Activated naive CD8-positive, alpha-beta T cell treated with anti-CD3 and anti-CD28 coated beads, Interleukin-2, amount 10 ng/mL, durations not matched to agents 7 days and 5 days (primary cell): ENCODE measurements at places on chromosomes 5 and 9. TPM values are rescaled to one million over a fixed set of nuclear protein-coding genes. Genes with fewer than 3 reads are reported as not detected.

DNA sequence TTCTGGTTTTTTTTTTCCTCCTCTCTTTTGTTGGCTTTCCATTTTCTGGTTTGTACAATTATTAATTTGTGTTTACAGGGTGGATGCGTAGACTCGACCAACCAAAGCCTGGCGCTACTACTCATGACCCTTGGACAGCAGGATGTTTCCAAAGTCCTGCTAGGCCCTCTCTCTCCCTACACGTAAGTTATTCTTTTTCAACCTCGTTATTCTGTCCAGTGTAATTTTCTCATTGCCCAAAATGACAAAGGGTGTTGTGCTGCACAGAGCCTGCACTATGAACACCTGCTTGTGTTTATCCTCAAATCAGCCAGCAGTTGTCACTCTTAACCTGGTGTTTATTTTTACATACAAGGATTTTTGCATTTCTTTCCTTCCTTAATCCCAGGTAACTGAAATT, 56.6 kb downstream of the RCL1 start:
- no peak for DNase-seq
- H3K36me3 ChIP-seq, result peaks cover 13% of the 10 kb centered on the region
- H3K4me1 ChIP-seq, result peaks cover 4% of the 10 kb centered on the region
- H3K4me3 ChIP-seq, result no peak overlapping the region

DNA sequence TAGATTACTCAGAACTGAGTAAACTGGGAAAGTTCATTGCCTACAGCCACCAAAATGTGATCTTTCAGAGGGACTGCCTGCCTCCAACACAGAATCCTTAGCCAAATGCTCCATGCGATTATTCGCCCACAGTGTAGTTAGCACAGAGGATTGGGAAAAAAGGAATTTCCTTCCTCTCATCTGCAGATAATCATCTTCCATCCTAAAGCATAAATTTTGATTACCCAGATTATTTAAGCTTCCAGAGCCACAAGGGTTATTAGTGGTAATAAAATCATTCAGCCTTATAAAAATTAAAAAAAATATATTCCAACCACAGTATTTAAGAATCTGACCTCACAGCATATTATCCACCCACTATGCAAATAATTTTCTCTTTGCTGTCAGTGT, 285.3 kb upstream of the GRAMD2B start:
- H3K4me3 ChIP-seq, result no peak overlapping the region
- no peak overlapping the region for H3K27ac ChIP-seq
- H3K27me3 ChIP-seq, result no peaks in the 10 kb centered on the region

RABEPK gene
- 12.3 TPM for total RNA-seq

GRCh38 chr5:138354387-138354786, 1.9 kb downstream of the KDM3B start:
- no peak for DNase-seq
- H3K27me3 ChIP-seq, result no peaks in the 10 kb centered on the region
- peaks cover 13% of the 10 kb centered on the region for H3K36me3 ChIP-seq
- H3K27ac ChIP-seq, result peak overlapping the region; percentile 89

- H3K27me3 ChIP-seq, result no peaks in the 10 kb centered on the region
- H3K4me1 ChIP-seq, result peaks cover 4% of the 10 kb centered on the region
- no peak overlapping the region for H3K4me3 ChIP-seq
- no peak for DNase-seq
- H3K27ac ChIP-seq, result no peak overlapping the region
These were observed 92.3 kb upstream of the PTGER4 start for GRCh38 chr5:40587376-40587775.

SPINK7 gene
- total RNA-seq, result not detected

PLPPR1 gene
- total RNA-seq, result not detected

- no peak for DNase-seq
- H3K36me3 ChIP-seq, result no peaks in the 10 kb centered on the region
- no peak overlapping the region for H3K27ac ChIP-seq
- H3K27me3 ChIP-seq, result peaks cover 2% of the 10 kb centered on the region
These were observed 13.7 kb downstream of the TMEFF1 start for GRCh38 chr9:100486479-100487176.

GRCh38 chr9:114324492-114324891, 1.6 kb downstream of the ORM1 start:
- H3K36me3 ChIP-seq, result no peaks in the 10 kb centered on the region
- no peak overlapping the region for H3K27ac ChIP-seq
- no peak overlapping the region for H3K4me3 ChIP-seq
- no peaks in the 10 kb centered on the region for H3K27me3 ChIP-seq

DNA sequence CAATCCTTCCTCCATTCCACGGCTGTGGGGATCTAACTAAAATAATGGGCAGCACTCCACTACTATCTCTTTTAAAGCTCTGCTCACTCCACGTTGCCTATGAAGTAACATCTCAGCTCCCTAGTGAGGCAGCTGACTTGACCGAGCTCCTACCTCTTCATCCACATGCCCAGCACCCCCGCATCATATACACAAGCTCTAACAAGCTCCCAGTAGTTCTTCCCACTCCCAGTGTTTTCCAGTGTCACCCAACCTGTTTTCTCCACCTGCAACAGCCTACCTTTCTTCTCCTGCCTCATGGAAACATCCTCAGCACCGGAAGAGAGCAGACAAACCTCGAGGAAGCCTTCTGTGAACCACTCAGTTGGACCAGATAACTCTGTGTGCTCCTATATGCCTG, 50.5 kb downstream of the ELAVL2 start:
- H3K36me3 ChIP-seq, result no peaks in the 10 kb centered on the region
- no peak overlapping the region for H3K27ac ChIP-seq
- no peak for DNase-seq
- no peaks in the 10 kb centered on the region for H3K27me3 ChIP-seq
- no peak overlapping the region for H3K4me3 ChIP-seq

GRCh38 chr5:117679046-117679445, 1104.4 kb upstream of the SEMA6A start:
- no peaks in the 10 kb centered on the region for H3K4me1 ChIP-seq
- H3K27me3 ChIP-seq, result no peaks in the 10 kb centered on the region
- DNase-seq, result no peak
- H3K27ac ChIP-seq, result no peak overlapping the region
- no peak overlapping the region for H3K4me3 ChIP-seq

- DNase-seq, result no peak
- peaks cover 48% of the 10 kb centered on the region for H3K4me1 ChIP-seq
- H3K27ac ChIP-seq, result peak overlapping the region; percentile 93
- H3K36me3 ChIP-seq, result peaks cover 13% of the 10 kb centered on the region
- no peaks in the 10 kb centered on the region for H3K27me3 ChIP-seq
These were observed 29.5 kb upstream of the APC start for GRCh38 chr5:112708103-112708622.

DNA sequence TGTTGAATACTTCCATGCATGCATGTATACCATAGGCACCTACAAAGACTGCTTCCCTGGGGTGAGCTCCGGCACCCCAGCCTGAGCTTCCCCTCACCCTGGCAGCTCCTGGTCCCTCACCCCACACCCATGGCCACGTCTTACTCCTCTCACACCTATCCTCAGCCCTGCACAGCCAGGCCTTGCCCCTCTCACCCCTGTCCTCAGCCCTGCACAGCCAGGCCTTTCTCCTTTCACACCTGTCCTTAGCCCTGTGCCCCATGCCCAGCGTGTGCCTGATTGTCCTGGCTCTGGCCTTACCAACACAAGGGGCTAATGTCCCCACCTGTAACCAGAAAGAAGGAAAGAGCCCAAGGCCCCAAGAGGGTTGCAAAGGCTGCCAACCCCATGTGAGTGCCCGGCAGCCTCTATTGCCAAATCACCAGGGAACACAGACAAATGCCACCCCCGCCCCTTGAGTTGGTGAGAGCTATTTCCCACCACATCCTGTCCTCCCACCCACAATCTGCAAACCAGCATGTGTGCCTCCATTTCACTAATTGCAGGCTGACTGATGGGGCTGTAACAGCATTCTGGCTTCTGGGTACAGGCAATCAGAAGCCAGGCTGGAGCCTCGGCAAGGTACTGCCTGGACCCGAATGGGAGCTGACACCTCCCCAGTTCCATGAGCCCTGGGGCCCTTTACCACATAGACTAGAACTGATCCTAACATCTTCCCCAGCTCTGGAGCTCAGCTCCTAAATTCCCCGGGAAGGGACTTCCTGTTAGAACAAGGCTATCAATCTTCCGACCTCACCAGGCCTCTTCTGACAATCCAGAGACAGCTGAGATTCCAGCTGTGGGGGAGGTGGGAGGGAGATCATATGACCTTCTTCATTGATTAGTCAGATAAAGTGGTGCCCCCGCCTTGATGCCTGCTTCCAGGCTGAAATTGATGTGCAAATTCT, 78.2 kb downstream of the FAM114A2 start:
- H3K27me3 ChIP-seq, result peaks cover 4% of the 10 kb centered on the region
- no peak overlapping the region for H3K4me3 ChIP-seq
- H3K27ac ChIP-seq, result no peak overlapping the region
- H3K4me1 ChIP-seq, result peaks cover 5% of the 10 kb centered on the region
- H3K36me3 ChIP-seq, result no peaks in the 10 kb centered on the region

GRCh38 chr5:151344088-151344487, 3.3 kb downstream of the SLC36A2 start:
- H3K4me3 ChIP-seq, result no peak overlapping the region
- H3K27me3 ChIP-seq, result peaks cover 35% of the 10 kb centered on the region
- H3K36me3 ChIP-seq, result no peaks in the 10 kb centered on the region
- H3K27ac ChIP-seq, result no peak overlapping the region
- peaks cover 2% of the 10 kb centered on the region for H3K4me1 ChIP-seq

IL9 gene
- not detected for total RNA-seq

SHOC1 gene
- not detected for total RNA-seq

- peak overlapping the region; percentile 78 for H3K4me3 ChIP-seq
- H3K36me3 ChIP-seq, result no peaks in the 10 kb centered on the region
- H3K27me3 ChIP-seq, result no peaks in the 10 kb centered on the region
- DNase-seq, result peak; percentile 69
- peaks cover 38% of the 10 kb centered on the region for H3K4me1 ChIP-seq
These were observed 47.8 kb upstream of the IER5L start for GRCh38 chr9:129225815-129226214.

GRCh38 chr9:130665431-130666392, 1.3 kb downstream of the PRDM12 start:
- no peak for DNase-seq
- peaks cover 62% of the 10 kb centered on the region for H3K27me3 ChIP-seq
- H3K4me1 ChIP-seq, result peaks cover 6% of the 10 kb centered on the region
- H3K36me3 ChIP-seq, result no peaks in the 10 kb centered on the region

DNA sequence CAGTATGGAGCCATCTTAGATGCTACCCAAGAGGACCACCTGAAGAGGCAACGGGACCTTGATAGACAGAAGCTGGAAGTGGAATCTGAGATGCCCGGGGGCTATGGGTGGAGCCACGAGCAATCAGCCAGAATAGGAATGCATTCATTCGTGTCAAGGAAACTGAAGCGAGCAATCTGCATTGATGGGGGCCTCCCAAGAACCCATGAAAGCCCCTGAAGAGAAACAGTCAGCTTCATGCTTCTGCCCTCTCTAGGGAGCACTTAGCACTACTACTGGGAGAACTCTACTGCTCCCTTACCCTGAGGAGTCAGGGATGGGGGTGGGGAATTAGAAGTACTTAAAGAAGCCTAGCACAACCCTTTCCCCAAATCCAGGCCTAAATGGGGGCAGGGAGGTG, 51.9 kb upstream of the TCERG1 start:
- H3K27ac ChIP-seq, result no peak overlapping the region
- peaks cover 25% of the 10 kb centered on the region for H3K27me3 ChIP-seq
- no peak overlapping the region for H3K4me3 ChIP-seq
- H3K36me3 ChIP-seq, result no peaks in the 10 kb centered on the region
- no peak for DNase-seq
